ENCODE measurements at places on chromosomes 7 and 10.

- no peak for DNase-seq
Measured at GRCh38 chr10:91201213-91201996, 19.1 kb upstream of the PCGF5 start.

- no peak for DNase-seq
Measured at GRCh38 chr7:95322396-95322795, 1.9 kb downstream of the PON1 start.

DNA sequence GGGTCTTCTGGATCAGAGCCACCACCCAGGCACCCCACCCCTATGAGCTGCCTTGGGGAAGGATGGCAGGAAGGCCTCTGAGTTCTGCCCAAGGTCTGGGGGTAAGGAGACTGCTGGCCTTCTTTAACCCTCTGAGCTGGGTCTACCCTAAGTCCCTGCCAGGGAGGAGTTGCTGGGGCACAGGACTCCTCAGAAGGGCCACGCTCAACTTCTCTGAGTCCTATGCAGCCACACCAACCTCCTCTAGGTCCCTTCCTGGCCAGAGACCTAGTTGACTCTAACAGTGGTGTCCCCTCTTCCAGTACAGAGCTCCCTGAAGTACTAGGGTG, 2.6 kb upstream of the NEURL1 start:
- DNase-seq, result no peak

- DNase-seq, result no peak
Measured at GRCh38 chr7:124603066-124603465, 162.5 kb downstream of the GPR37 start.

GRCh38 chr10:72238392-72239175, 22.5 kb upstream of the ASCC1 start:
- no peak for DNase-seq

- no peak for DNase-seq
Measured at GRCh38 chr10:121900443-121901174, 27.2 kb downstream of the ATE1 start.
